Activated T-cell treated with anti-CD3 and anti-CD28 coated beads, Interleukin-2, amount 50 U/mL, for 72 hours (primary cell): ENCODE measurements at places on chromosomes 6 and 20. TPM values are rescaled to one million over a fixed set of nuclear protein-coding genes. Genes with fewer than 3 reads are reported as not detected.
A peak's percentile ranks its signal among the peaks of the same experiment; 100 is the strongest.

- no peaks in the 10 kb centered on the region for H3K27me3 ChIP-seq
- DNase-seq: no peak
- H3K27ac ChIP-seq: no peak overlapping the region
- H3K36me3 ChIP-seq: peaks cover 2% of the 10 kb centered on the region
Measured at GRCh38 chr6:5042436-5042835, 38.6 kb upstream of the RPP40 start.

The TAGAP gene
- total RNA-seq: 34.6 TPM

GRCh38 chr6:24504649-24505586, 10.1 kb downstream of the ALDH5A1 start:
- H3K4me3 ChIP-seq: no peak overlapping the region
- no peaks in the 10 kb centered on the region for H3K27me3 ChIP-seq
- H3K27ac ChIP-seq: no peak overlapping the region

DNA sequence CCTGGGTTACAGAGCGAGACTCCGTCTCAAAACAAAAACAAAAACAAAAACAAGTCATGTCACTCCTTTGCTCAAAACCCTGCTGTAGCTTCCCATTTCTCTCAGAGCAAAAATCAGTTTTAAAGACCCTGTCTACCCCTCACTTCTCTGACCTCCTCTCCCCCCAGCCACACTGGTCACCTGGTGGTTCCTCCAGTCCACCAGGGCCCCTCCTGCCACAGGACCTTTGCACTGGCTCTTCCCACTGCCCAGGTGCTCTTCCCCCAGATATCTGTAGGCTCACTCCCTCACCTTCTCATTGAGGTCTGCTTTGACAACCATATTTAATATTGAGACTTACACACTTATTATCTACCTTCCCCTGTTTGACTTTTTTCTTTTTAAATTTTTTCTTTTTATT, 4.9 kb upstream of the TEAD3 start:
- DNase-seq: no peak
- H3K36me3 ChIP-seq: no peaks in the 10 kb centered on the region
- H3K27me3 ChIP-seq: peaks cover 16% of the 10 kb centered on the region
- H3K4me1 ChIP-seq: peaks cover 6% of the 10 kb centered on the region

- peaks cover 41% of the 10 kb centered on the region for H3K4me1 ChIP-seq
- no peaks in the 10 kb centered on the region for H3K36me3 ChIP-seq
- peaks cover 8% of the 10 kb centered on the region for H3K27me3 ChIP-seq
- H3K27ac ChIP-seq: no peak overlapping the region
- no peak for DNase-seq
Measured at GRCh38 chr6:22059946-22060345, 236.9 kb downstream of the PRL start.

- no peaks in the 10 kb centered on the region for H3K36me3 ChIP-seq
- DNase-seq: no peak
- H3K4me1 ChIP-seq: peaks cover 5% of the 10 kb centered on the region
- no peak overlapping the region for H3K4me3 ChIP-seq
Measured at GRCh38 chr6:20058121-20058905, 154.0 kb downstream of the MBOAT1 start.

DNA sequence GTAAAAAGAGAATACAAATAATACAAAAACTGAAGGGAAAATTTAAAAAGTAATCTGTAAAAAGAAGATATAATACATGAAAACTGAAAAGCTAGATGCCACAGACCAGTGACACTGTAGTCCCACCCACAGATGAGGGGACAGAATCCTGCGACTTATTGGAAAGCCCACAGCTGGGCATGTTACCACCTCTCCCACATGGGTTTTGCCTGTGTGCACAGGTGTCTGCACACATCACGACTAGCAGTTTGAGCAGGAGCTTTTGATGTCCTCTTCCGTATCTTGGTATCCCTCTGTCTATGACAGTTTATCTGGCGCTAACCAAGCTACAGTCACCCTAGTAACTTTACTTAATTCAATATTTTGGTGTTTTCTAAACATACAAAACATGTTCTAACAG, 291.1 kb upstream of the EXOC2 start:
- H3K27me3 ChIP-seq: peaks cover 36% of the 10 kb centered on the region
- no peak overlapping the region for H3K4me3 ChIP-seq
- DNase-seq: no peak
- no peaks in the 10 kb centered on the region for H3K4me1 ChIP-seq

GRCh38 chr20:59776626-59777330, 156.7 kb downstream of the SYCP2 start:
- H3K27me3 ChIP-seq: no peaks in the 10 kb centered on the region
- no peak for DNase-seq
- H3K27ac ChIP-seq: no peak overlapping the region
- H3K36me3 ChIP-seq: no peaks in the 10 kb centered on the region

The ANKRD66 gene
- not detected for total RNA-seq

The PLN gene
- total RNA-seq: not detected

DNA sequence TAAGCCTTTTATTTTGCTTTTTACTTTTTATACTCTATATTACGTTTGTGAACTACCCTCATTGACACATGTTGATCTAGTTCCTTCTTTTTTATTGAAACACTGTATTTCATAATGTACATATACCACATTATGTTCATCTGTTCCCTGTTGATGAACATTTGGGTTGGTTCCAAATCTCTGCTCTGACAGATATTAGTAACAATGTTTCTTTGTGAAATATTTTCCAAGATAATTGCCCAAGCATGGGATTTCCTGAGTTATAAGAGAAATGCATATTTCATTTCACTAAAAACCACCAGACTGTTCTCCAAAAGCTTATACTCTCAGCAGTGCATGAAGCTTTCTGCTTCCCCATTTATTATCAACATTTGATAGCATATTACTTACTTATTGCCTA, 44.2 kb upstream of the TNFRSF21 start:
- no peaks in the 10 kb centered on the region for H3K4me1 ChIP-seq
- no peak for DNase-seq
- no peak overlapping the region for H3K27ac ChIP-seq
- H3K27me3 ChIP-seq: peaks cover 15% of the 10 kb centered on the region

DNA sequence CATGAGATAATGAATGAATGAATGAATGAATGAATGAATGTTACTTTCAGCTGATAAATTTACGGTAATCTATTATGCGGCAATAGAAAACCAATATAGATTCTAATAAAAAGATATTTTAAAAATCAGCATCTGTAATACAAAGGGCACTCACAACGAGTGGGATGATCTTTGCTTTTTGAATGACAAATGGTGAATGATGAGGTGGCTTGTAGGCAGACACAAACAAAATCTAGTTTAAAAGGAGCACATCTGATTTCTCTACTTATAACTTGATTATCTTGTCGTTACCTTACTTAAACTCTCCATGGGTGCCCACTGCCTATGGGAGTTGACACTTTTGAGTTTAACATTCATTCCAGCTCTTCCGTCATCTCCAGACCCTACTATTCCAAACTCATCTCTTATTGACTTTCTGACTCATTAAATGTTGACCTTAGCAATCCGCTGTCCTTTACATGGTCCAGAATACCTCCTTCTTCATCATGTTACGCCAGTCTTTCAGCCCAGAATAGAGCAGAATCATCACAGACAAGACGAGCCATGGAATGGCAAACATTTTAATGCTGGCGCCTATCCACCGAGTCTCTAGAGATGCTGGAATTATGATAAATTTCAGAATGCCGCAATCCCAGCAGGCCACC, 41.3 kb downstream of the NHLRC1 start:
- peaks cover 44% of the 10 kb centered on the region for H3K27me3 ChIP-seq
- H3K27ac ChIP-seq: no peak overlapping the region
- H3K36me3 ChIP-seq: peaks cover 5% of the 10 kb centered on the region
- H3K4me1 ChIP-seq: no peaks in the 10 kb centered on the region

The CRISP3 gene
- total RNA-seq: not detected

The CDH22 gene
- total RNA-seq: not detected

The NEDD9 gene
- 36.4 TPM for total RNA-seq

DNA sequence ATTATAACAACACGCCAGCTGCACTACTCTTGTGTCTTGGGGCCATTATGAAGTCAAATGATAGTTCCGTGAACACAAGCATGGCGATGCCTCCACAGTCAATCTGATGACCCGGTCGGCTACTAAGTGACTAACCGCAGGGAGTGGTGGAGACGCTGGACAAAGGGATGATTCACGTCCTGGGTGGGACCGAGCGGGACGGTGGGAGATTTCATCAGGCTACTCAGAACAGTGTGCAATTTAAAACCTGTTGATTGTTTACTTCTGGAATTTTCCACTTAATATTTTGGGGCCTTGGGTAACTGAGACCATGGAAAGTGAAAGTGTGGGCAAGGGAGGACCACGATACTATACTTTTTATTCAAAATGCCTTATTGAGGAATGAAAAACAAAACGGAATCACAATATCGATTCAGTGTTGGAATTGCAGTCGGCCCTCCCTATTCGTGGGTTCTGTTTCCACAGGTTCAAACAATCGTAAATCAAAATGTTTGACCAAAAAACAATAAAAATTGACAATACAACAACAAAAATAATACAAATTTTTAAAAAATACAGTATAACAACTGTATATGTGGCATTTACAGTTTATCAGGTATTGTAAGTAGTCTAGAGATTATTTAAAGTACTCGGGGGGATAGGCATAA, 66.5 kb downstream of the MYLK4 start:
- no peaks in the 10 kb centered on the region for H3K27me3 ChIP-seq
- H3K36me3 ChIP-seq: no peaks in the 10 kb centered on the region
- H3K27ac ChIP-seq: no peak overlapping the region
- no peak for DNase-seq

GRCh38 chr6:138726066-138726756, 47.4 kb upstream of the CCDC28A start:
- peak overlapping the region; percentile 7 for H3K27ac ChIP-seq
- DNase-seq: no peak
- peaks cover 6% of the 10 kb centered on the region for H3K27me3 ChIP-seq
- H3K36me3 ChIP-seq: no peaks in the 10 kb centered on the region
- no peak overlapping the region for H3K4me3 ChIP-seq

DNA sequence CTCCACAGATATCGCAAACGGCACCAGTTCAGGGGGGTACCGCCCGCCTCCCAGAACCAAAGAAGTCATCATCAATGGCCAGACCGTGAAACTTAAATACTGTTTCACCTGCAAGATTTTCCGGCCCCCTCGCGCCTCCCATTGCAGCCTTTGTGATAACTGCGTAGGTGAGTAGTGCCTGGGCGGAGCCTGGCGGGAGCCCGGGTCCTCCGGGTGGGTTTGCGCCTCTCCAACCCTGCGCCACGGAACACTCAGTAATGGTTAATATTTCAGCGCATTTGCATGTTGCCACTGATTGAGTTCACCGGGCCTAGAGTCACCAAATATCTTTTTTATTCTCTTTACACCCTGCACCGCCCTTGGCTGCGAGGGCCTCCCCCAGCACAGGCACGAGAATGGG, 212.0 kb downstream of the ZDHHC14 start:
- no peak for DNase-seq
- H3K36me3 ChIP-seq: peaks cover 13% of the 10 kb centered on the region
- H3K4me1 ChIP-seq: no peaks in the 10 kb centered on the region
- H3K4me3 ChIP-seq: no peak overlapping the region

DNA sequence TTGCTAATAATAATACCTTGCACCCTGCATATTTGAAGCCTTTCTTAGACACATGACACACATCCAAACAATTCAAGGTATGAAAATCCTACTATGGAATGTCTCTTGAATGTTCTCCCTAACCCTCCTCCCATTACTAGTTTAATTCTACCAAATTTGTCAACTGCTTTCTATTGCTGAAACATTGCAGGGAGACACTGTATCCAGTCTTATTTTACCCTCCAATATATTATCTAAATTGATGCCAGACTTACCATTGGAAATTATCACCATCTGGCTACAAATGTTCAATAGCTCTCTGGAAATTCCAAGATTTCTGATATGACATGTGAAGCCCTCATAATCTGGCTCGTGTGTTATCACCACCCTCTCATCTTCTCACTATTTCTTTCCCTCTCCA, 1027.3 kb upstream of the CITED2 start:
- no peak overlapping the region for H3K27ac ChIP-seq
- no peak for DNase-seq
- no peaks in the 10 kb centered on the region for H3K4me1 ChIP-seq
- H3K4me3 ChIP-seq: no peak overlapping the region
- no peaks in the 10 kb centered on the region for H3K27me3 ChIP-seq

GRCh38 chr20:59385038-59385437, 84.6 kb downstream of the EDN3 start:
- no peak overlapping the region for H3K27ac ChIP-seq
- DNase-seq: no peak
- H3K36me3 ChIP-seq: no peaks in the 10 kb centered on the region

The ABHD16B gene
- 0.22 TPM for total RNA-seq

DNA sequence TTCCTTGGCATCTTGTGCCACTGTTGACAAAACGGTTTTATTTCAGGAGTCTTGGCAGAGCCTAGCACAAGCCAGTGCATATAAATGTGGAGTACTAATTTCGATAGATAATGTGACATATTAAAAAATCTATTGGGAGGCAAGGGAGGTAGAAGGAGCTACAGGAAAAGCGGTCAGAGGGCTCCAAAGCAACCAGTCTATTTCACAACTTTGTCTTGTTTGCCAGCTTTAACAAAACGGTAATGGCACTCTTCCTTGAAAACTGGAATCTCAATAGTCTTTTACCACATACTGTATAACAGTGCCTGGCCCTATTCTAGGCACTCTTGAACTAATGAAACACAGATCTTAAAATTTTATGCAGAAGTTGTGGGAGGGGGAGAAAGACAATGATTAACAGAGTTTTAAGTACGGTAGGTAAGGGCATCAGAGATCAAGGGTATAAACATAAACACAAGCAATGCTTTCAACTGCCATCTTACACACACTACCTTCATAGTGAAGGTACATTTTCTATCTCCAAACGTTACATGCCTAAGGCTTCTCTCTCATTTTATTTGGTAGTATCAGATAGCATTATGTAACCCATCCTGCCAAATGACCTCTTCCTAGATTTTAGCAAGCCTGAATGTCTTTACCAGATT, 33.5 kb upstream of the SYNCRIP start:
- H3K4me1 ChIP-seq: peaks cover 63% of the 10 kb centered on the region
- DNase-seq: no peak
- peak overlapping the region; percentile 99 for H3K4me3 ChIP-seq
- H3K27ac ChIP-seq: peak overlapping the region; percentile 99
- H3K27me3 ChIP-seq: no peaks in the 10 kb centered on the region

GRCh38 chr6:159761129-159761872, 544 bp upstream of the ACAT2 start:
- H3K36me3 ChIP-seq: peaks cover 7% of the 10 kb centered on the region
- H3K27me3 ChIP-seq: no peaks in the 10 kb centered on the region
- peaks cover 52% of the 10 kb centered on the region for H3K4me1 ChIP-seq
- peak overlapping the region; percentile 95 for H3K4me3 ChIP-seq
- DNase-seq: no peak
